AG04450 (cell line): ENCODE measurements at places on chromosomes 6 and 20.

- DNase-seq: no peak
Observed at GRCh38 chr20:59322585-59323454, 22.4 kb downstream of the EDN3 start.

- DNase-seq: no peak
Observed at GRCh38 chr6:157364705-157365104, 16.3 kb upstream of the ZDHHC14 start.

- no peak for DNase-seq
Observed at GRCh38 chr20:44018942-44019637, 104.4 kb downstream of the TOX2 start.

DNA sequence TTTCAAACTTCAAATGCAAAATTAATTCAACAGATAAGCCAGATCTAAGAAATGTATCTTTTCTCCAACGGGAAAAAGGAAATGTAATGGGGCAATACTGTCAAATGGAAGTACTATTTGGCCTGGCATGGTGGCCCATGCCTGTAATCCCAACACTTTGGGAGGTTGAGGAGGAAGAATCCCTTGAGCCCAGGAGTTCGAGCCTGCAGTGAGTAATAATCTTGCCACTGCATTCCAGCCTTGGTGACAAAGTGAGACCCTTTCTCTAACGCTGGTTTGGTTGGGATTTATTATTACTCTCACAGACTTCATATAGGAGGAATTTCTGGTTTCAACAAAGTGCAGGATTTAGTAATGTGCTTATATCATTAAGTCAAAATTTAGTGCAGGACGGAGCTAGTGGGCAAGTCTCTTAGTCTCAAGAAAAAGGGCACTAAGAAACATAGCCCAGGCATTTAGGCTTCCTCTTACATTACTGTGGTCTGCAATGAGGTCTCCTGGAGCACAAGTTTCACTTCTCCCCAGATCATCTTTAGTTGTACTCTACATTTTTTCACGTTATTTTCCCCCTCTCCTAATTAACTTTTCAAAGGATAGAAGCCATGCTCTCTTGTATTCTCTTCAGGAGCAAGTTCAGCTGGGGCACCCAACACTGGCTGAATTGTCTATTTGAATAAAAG, 23.1 kb downstream of the TRIM27 start:
- DNase-seq: no peak

DNA sequence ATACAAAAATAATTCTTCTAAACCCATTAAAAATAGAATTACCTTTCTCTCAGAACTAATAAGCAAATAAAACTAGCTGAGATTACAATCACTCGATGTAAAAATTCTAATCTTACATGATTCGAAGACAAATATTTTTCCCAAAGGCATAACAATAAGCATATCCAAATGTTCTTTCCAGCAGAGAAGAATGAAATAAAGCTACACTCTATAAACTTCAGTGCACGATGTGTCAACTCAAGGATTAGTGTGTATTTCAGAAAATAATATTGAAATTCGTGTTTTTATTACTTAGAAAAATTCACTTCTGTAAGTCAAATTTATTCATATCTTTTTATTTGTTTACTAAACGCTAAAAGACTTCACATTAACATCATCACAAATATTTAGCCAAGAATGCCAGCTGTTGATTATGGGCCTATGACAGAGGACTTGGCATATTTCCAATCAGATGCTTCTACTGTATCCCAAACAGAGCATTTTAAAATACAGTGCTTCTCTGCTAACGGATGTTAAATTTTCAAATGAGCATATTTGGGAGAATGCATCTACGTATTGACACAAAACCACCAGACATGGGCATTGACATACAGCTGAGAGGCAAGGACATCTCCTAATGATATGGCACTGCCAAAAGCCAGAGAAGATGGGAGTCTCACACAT, 54.7 kb upstream of the PDE7B start:
- DNase-seq: no peak
